ENCODE measurements at places on chromosomes 4 and X.

GRCh38 chrX:144334577-144334976 is 450.7 kb downstream of the UBE2NL start:
- DNase-seq, result no peak

DNA sequence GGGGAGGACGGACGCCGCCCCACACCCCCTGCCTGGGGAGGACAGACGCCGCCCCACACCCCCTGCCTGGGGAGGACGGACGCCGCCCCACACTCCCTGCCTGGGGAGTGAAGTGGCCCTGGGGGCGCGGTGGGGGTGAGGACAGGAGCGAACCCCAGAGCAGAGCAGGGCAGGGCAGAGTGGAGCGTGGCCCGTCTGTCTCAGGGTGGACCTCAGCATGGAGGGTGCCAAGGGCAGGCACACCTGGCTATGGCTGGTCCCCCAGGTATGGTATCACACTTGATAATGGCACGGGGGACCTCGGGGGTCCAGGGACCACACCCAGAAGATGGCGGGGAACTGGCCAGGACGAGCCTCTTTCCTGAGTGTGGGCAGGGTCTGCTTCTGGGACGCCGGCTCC is 9.6 kb downstream of the LRPAP1 start:
- DNase-seq, result no peak

DNA sequence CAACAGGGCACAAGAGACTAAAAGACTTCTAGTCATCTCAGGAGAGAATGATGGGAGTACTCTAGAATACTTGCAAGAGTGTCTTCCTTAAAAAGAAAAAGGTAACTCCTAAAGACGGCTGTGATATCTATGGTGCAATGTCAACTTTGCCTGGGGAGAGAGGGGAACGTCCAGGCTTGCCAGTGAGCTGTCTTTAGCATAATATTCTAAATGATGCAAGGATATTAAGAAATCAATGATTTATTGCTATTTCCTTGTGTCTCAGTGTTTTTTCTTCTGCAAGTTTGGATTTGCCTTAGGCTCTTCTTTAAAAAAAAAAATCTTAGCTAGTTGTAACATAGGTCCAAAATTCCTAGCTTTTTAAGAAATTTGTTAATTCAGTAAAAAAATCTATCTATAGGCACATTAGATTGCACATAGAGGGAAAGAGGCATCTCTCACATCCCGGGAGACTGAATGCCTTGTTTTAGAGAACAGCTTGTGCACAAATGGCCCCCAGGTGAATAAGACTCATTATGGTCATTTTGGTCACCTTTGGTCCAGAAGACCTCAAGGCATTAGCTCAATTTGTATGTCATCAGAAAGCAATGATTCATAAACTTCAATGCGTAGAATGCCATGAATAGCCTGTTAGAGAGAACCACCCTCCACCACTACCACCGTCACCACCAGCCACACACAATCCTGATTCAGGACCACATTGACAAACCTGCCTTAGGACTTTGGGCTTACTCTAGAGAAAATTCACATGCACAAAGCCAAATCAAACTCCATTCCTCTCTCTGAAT is 104.1 kb downstream of the PALLD start:
- no peak for DNase-seq

DNA sequence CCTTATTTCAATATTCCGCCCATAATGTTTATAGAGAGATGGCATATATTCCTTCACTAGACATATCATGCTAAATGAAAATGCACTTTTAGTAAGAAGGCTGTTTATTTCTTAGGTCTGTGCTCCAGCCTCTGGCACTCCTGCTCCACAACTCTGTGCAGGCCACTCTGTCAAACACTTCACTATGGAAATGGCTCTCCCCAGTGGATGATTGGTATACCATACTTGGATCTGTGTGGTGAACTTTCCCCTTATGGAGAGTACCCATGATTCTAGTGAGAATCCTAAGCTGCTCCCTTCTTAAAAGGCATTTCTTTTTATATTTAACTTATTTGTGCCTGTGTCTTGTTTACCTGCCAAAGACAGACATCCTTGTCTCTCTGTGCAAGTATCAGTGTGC is 480.1 kb upstream of the GALNT7 start:
- no peak for DNase-seq

DNA sequence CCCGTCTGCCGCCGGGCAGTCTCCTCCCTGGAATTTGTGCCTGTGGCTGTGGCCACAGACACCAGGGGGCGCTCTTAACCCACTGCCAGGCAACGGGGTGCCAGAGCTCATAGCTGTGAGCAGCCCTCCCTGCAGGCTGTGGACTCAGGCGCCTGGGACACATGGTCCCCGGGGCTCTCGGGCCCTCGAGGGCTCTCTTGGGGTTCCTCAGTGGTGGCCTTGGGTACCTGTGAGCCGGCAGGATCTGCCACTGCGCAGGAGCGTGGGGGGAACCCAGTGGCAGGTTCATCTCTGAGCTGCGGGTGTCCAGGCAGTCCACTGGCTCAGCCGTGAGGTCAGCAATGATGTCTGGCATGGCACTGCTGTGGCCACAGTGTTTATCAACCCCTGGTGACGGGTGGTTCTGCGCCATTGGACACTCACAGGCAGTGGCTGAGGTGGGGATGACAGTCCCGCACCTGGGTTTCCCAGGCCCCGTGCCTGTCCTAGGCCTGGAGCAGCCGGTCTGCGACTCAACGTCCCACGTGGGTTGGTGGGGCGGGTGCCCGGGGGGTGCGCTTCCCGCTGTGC is 37.2 kb downstream of the PCGF3 start:
- DNase-seq, result peak; percentile 94

DNA sequence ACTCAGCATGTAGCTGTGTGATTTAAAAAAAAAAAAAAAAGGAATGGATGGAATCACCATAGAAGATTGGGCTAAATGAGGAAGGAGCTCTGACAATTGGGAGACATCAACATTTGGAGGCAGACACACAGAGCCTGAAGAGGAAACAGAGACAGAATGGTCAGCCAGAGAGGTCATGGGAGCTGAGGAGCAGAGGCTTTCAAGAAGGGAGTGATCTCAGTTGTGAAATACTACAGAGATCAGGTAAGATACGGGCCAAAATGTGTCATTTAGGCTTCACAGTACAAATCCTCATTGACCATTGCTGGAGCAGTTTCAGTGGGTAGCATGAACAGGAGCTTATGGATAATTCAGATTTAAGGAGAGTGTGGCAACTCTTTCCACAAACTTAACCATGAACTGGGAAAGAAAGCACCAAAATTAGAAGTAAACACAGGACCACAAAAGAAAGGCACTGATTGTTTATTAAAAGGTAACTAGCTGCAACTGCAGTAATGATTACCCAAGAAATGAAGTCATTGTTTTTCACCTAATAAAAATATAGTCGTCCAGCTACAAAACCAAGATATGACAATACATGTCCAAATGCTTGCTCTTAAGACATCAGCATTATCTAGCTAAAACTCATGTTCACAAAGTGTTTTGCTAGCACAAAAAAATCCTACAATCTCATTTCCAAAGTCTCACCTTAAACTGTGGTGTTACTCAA is 203.2 kb downstream of the DHX15 start:
- no peak for DNase-seq

- DNase-seq, result no peak
Observed at GRCh38 chrX:44675362-44676024, 132.8 kb upstream of the FUNDC1 start.

DNA sequence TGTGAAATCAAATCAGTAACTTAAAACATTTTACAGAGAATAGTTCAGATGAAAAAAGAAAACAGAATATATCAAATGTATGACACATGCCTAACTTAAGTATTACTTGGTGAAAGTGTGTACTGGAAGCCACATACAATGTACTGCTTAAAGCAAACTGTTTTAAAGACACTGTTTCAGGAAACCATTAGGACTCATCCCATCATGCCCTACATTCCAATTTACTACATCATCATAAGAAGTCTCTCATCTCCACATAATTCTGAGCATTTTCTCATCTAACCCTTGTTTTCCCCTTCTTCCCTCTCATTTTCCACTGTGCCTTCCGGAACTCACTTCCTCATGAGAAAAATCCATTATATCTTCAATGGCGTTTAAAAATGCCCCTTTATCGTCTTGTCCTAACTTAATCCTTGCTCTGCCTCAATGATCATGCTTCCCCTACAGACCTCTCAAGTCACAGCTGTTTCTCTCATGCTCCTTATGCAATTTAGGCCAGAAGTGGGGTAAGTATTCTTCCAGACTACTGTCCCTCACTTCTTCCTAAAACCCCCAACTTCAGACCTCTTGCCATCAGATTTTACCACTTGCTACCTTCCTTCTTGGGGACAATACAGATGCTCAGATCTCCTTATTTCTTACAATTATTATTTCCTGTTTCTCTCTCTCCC is 26.8 kb upstream of the FGF5 start:
- no peak for DNase-seq

DNA sequence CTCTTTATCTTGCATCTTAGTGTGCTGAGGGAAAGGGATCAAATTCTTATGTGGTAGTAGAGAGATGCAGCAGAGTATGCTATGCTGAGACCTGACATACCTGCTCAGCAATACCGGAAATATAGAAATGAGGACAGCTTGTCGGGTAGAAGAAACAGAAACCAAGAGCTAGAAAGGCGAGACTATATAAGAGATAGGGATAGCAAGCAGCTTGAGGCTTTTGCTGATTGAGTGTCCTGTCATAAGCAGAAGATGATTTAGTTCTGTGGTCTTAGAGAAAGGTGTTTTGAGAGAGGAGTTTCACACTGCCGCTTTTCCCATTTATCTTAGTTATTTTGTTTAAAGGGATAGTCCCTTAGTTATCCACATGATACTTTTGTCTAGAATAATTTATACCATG is 31.7 kb downstream of the USP9X start:
- DNase-seq, result peak; percentile 46

GRCh38 chrX:9180623-9181022 is 146.7 kb upstream of the FAM9B start:
- DNase-seq, result no peak

- no peak for DNase-seq
Observed at GRCh38 chr4:186904101-186904500, 180.4 kb upstream of the FAT1 start.

GRCh38 chr4:150828159-150828558 is 186.9 kb downstream of the LRBA start:
- DNase-seq, result peak; percentile 47

DNA sequence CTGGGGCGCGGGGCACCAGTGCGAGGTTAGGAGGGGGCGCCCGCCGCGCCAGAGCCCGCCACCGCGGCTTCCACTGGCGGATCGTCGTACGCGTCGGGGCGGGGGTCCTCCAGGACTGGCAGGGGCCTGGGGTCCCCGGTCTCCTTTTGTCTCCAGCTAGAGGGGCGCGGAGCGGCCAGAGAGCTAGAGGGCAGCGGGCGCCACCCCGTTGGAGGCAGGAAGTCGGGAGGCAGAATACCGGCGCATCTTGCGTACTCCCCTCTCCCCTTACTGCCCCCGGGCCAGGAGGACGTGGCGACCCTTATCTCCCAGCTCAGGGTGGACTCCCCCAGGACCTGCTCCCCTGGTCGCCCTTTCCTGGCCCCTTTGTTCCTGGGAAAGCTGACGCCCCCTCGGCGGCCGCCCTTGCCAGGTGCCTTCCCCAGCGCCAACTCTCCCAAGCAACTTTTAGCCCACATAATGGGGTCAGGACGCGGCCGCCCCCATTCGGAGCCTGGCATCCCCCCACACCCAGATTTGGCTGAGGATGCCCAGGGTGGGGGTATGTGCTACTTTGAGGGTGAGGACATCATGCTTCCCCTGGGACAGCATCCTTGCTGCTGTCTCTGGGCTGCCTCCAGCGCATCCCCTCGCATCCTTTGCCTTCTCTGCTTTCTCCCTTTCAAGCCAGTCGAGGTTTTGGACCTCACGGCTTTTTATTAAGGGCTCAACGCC is 933 bp downstream of the CNKSR2 start:
- DNase-seq, result peak; percentile 20

DNA sequence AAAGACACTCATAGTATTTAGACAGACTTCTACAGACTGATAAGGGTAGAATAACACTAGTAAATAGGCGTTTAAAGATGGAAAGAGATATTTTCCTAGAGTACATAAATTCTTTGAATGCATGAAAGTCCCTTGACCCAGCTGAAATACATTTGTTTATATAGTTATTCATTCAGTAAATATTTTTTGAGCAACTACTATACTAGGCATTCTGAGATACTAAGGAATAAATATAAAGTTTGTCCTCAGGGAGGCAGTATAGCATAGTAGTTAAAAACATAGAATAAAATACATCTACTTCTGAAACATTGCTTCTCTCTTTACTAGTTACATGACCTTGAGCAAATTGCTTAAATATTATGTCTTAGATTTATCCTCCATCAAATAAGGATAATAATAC is 27.4 kb downstream of the HMGN5 start:
- peak; percentile 4 for DNase-seq

DNA sequence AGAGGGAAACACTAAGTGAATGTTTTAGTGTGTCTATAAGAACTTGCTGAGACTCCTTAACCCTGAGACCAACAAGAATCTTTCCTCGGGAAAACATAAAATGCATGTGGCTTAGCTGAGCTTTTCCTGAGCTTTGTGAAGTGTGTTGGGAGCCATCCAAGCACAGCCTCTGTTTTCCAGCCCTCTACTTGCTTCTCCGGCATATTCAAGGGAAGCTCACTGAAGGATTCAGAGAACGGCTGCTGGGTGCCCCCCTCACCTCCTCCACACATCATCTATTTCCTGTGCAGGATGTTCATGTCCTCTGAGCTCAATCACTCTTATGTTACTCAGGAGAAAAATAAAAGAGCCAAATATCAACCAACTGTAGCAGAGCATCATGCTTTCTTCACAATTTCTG is 492.1 kb downstream of the IL15 start:
- no peak for DNase-seq

DNA sequence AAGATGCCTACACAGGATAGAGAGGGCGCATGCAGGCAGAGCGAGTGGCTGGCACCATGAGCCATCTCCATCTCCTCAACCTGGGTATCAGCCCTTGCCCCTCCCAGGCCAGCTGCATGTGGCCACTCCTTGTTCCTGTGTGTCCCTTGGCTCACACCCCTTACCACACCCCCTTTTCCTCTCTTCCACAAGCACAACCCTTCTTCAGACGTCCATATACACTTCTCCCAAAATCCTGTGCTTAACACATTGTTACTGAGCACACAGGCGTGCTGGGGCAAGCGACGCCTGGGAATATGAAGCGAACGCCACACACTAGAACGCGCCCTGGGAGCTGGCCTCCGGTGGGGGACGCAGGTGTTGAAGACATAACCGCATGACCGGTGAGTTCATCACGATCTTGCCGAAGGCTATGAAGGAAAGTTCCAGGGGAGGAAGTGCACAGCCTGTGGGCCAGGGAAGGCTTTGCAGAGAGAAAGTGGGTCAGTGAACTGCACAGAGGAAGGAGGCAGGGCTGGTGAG is 19.1 kb upstream of the KIAA0232 start:
- no peak for DNase-seq

- no peak for DNase-seq
Observed at GRCh38 chr4:4861390-4862018, 2.0 kb downstream of the MSX1 start.

- DNase-seq, result no peak
Observed at GRCh38 chr4:186901850-186902249, 178.2 kb upstream of the FAT1 start.

- no peak for DNase-seq
Observed at GRCh38 chr4:52235552-52236201, 184.6 kb downstream of the SPATA18 start.

DNA sequence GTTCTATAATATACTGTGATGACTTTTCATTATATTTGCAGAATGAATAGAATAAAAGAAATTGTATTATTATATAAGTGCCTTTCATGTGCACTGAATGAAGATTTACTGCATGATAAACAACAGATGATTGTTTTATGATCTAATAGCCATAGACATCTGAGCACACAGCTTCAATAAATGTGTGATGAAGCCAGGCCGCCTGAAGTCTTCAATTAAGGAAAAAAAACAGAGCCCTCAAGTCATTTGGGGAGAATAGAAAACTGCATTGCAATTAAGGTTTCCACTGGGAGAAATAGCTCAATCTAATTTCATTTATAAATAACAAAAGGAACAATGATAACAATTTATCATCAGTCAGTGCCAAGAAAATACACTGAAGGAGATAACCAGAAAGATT is 955.2 kb downstream of the FSTL5 start:
- no peak for DNase-seq
